Stimulated activated CD4-positive, alpha-beta T cell treated with anti-CD3 and anti-CD28 coated beads, TNF-alpha, amount 100 ng/mL, for 1 hour (primary cell): ENCODE measurements at places on chromosomes 4 and X.

GRCh38 chr4:181650033-181650825 lies 593.0 kb upstream of the TENM3 start:
- DNase-seq: no peak

- no peak for DNase-seq
These were observed 460.4 kb upstream of the GALNT7 start for GRCh38 chr4:172708184-172708583.

DNA sequence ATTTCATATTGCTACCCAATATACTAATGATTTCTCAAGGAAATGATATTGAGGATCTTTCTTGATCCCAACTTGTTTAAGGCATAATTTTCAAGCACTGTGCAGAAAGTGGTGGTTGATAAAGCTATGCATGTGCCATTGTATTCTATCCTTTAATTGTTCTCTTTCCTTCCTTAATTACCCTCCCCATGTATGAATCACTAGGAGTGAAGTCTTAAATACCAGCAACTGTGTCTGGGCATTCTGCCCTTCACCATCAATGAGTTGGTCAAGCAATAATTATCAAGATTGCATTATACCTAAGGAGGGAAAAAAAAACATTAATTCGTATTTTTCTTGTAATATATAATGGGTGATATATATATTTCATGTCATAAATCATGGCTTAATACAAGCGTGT lies 111.8 kb upstream of the FRMPD4 start:
- no peak for DNase-seq

DNA sequence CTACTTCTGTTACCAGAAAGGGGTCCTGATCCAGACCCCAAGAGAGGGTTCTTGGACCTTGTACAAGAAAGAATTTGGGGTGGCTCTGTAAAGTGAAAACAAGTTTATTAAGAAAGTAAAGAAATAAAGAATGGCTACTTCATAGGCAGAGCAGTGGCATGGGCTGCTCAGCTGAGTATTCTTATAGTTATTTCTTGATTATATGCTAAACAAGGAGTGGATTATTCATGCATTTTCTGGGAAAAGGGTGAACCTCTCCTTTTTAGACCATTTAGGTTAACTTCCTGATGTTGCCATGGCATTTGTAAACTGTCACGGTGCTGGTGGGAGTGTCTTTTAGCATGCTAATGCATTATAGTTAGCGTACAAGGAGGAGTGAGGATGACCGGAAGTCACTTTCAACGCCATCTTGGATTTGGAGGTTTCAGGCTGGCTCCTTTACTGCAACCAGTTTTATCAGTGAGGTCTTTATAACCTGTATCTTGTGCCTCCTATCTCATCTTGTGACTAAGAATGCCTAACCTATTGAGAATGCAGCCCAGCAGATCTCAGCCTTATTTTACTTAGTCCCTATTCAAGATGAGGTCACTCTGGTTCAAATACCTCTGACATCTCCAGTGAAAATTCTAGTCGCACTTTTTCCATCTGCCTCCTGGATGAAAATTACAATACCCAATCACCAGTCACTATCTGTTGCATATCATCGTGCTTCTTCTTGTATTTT lies 15.5 kb upstream of the TDO2 start:
- DNase-seq: no peak

- no peak for DNase-seq
These were observed 99.5 kb downstream of the FMR1NB start for GRCh38 chrX:148080593-148080992.

- no peak for DNase-seq
These were observed 11.9 kb upstream of the ADH7 start for GRCh38 chr4:99447079-99447478.

DNA sequence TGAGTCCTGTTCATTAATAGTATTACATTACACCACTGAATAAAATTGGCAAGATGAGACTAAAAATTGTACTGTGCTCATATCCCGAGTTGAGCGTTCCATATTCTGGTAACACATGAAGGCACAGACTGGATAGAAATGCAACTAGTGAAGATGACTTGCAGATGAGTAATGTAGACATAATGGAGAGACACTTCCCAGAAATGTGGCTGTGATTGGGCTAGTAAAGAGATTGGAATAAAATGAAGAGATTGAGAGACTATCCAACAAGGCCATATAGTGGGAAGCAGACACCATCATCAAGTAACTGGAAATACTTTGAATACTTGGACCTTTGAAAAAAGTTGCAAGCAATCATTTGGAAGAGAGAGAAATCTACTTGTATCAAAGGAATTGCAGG lies 77.3 kb downstream of the DCAF8L1 start:
- DNase-seq: no peak

GRCh38 chr4:13208558-13209193 lies 275.5 kb downstream of the RAB28 start:
- no peak for DNase-seq

DNA sequence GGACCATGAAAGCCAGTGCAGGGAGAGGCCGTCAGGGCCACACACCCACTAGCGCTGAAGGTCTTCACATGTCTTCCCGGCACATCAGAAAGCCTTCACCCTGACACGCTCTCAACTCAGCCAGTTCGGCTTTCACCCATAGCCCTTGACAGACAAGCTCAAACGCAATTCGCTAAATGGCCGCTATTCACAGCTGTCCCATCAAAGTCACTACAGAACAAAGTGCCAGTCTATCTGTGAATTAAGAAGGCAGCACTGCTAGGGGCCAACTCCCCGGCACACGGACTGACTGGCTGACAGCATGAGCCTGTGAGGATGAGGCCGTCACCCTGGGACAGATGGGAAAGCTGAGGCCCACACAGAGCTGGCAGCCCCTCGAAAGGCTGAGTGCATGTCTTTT lies 45.7 kb downstream of the ACOX3 start:
- no peak for DNase-seq

GRCh38 chrX:35499071-35499862 lies 298.9 kb upstream of the MAGEB16 start:
- no peak for DNase-seq

- no peak for DNase-seq
These were observed 51.2 kb downstream of the GC start for GRCh38 chr4:71732706-71733105.

GRCh38 chrX:116238567-116239255 lies 68.2 kb downstream of the AGTR2 start:
- no peak for DNase-seq

GRCh38 chrX:53476371-53476770 lies 42.2 kb upstream of the HSD17B10 start:
- no peak for DNase-seq

- no peak for DNase-seq
These were observed 165.1 kb downstream of the IL1RAPL1 start for GRCh38 chrX:28752330-28752729.

- no peak for DNase-seq
These were observed 110.2 kb upstream of the PRDX4 start for GRCh38 chrX:23557070-23557469.

DNA sequence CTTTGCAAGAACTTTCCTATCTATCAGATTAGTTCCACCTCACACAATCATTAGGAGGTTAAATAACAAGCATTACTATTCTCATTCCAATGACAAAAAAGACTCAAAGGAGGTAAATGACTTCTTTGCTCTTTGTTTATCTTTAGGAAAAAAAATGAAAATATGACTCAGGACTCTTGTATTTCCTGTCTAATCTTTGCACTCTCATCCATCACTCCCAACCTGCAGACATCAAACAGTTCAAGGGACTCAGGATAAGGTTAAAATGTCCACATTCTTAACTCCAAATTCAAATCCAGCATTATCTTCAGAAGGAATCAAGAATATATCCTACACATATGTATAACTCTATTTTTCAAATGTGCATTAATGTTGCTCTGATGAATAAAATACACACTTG lies 139.6 kb downstream of the UNC5C start:
- DNase-seq: no peak

GRCh38 chr4:52660643-52661042 lies 1.5 kb upstream of the USP46 start:
- no peak for DNase-seq

DNA sequence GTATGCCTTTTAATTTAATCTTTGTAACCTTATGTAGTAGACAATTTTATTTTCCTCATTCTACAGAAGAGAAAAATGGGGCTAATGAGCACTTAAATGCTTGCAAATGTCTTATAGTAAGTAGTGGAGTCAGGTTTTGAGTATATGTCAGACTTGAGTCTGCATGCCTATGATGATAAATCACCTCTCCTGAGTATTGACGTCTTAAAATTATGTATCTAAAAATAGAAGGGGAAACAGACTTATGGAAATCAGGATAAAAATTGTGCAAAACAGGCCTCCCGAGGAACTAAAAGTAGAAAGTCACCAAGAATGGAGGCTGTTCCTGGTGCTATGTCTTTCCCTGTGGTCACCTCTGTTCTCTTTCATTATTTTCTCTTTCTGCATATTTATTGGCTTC lies 92.7 kb downstream of the STIM2 start:
- DNase-seq: no peak

GRCh38 chr4:62917649-62918048 lies 1491.6 kb downstream of the TECRL start:
- DNase-seq: no peak

GRCh38 chr4:169351872-169352271 lies 81.1 kb upstream of the SH3RF1 start:
- no peak for DNase-seq

- no peak for DNase-seq
These were observed 522.8 kb downstream of the GLUD2 start for GRCh38 chrX:121570072-121570841.

GRCh38 chr4:173490817-173491528 lies 39.1 kb downstream of the HAND2 start:
- no peak for DNase-seq

GRCh38 chrX:2325076-2325784 lies 175.5 kb downstream of the DHRSX start:
- peak; percentile 9 for DNase-seq

GRCh38 chr4:58983887-58984286 lies 1873.7 kb upstream of the IGFBP7 start:
- DNase-seq: no peak

GRCh38 chr4:184201179-184201578 lies 16.5 kb downstream of the ENPP6 start:
- no peak for DNase-seq

DNA sequence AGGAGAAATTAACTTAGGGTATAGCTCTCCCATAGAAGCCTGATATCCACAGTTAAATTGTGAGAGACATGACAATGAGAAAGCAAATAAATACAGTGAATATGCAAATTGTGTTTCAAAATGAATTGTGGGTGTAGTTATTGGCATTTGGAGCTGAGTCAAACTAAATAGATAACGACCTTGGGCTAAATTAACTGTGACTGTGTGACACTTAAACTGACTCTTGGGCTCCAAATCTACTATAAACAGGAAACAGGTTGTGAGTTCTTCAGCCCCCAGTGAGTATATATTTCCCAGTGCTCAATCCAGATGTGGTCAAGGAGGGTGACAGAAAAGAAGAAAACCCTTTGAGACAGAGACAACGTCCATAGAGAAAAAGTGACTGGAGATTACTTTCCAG lies 11.3 kb upstream of the MAGEA10 start:
- no peak for DNase-seq

DNA sequence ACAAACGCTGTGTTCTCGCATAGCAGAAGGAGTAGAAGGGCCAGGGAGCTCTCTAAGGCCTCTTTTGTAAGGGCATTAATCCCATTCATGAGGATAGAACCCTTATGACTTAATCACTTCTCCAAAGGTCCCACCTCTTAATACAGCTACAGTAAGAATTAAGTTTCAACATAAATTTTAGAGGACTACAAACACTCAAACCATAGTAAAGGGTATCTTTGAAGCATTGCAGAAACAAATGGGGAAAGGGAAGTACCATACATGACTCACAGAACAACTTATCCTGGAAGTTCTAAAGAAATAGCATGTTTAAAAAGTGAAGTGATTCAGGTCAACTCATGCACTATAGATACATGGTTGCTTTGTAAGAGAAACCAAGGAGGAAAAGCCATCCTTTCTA lies 680.8 kb downstream of the RPA4 start:
- no peak for DNase-seq

- DNase-seq: peak; percentile 62
These were observed 641 bp upstream of the NCBP2L start for GRCh38 chrX:107776649-107777535.
